ACHN (cell line): ENCODE measurements at places on chromosomes 6 and 20.

DNA sequence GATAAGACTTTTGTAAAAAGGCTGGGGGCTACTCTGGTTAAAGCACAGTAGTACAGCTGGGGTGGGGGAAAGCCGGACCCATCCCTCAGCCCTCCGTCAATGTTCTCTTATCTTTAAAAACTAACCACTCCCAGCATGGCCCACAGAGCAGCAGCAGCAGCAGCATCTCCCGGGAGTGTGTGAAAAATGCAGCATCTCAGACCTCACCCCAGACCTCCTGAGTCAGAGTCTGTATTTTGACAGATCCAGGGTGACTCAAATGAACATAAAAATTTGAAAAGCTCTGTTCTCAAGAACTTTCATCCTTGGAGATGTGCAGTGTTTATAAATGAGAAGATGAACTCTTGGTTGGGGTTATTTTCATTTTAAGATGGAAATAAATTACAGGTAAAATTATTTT is 277.7 kb upstream of the ECI2 start:
- no peak for DNase-seq

DNA sequence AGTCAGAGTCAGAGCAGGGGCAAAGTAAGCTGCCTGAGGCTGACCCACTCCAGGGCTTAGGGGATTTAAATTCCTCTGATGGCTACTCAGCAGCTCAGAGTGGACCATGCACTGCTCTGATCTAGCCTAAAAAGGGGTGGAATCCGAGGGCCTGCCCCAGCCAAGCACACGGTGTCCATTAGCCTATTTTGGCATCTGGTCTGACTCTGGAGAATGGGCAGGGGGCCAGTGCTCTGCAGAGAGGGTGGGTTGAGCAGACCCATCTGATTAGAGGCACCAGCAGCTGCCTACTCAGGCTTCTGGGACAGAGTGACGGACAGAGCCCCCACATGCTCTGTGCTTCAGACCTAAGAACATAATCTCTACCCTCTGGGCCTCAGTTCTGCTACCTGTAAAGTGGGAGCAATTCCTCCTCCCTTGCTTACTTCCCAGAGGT is 25.9 kb upstream of the TGM2 start:
- DNase-seq, result no peak

GRCh38 chr6:129184324-129184723 is 301.4 kb downstream of the LAMA2 start:
- DNase-seq, result no peak

DNA sequence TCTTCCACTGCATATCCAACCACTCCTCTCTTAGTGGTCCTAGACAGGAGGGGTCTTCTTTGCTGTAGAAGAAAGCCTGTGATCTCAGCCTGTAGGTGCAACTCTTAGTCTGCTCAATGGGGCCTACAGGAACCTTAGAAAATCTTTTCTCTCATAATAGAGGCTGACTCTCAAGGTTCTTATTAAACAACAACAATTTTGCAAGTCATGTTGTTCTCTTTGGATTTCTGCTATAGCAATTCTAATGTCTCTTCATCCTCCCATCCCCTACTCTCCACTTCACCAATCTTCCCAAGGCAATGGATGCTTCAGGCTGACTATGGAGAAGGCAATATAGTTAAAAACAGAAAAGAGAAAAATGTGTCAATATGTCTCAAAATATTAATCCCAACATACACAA is 40.8 kb upstream of the SPTLC3 start:
- DNase-seq, result no peak

- DNase-seq, result no peak
Measured at GRCh38 chr6:111114482-111114881, 27.2 kb downstream of the SLC16A10 start.

DNA sequence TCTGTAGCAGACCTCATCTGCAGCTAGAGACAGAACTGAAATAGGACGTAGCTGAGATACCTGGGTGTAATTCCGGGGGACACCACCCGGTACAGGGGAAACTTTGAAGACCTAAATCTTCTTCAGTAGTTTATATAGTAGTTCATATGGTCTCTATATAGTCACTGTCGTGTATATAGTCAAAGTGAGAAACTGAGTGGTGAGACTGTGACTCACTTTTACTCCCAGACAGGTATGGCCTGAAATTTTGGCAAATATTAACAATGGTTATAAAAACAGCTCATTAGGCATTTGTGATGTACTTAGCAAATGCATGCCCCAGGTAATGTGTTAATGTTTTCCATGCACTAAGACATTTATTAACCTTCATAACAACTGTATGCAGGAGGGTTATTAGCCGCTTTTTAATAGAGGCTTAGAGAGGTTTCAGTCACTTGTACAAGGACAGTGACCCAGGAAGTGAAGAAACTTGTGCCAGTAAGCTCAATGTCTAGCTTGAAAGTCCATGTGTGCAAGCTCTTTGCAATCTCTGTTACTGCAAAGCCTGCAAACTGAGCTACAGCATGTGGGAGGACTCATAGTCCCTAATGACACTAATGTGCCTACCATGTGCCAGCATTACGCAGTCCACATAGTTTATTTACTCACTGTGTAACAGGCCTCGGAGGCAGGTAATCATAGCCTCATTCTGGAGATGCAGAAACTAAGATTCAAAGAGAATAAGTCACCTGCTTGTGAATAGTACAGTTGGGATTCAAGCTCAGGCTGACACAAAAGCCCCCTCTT is 165.4 kb upstream of the CHD6 start:
- no peak for DNase-seq

DNA sequence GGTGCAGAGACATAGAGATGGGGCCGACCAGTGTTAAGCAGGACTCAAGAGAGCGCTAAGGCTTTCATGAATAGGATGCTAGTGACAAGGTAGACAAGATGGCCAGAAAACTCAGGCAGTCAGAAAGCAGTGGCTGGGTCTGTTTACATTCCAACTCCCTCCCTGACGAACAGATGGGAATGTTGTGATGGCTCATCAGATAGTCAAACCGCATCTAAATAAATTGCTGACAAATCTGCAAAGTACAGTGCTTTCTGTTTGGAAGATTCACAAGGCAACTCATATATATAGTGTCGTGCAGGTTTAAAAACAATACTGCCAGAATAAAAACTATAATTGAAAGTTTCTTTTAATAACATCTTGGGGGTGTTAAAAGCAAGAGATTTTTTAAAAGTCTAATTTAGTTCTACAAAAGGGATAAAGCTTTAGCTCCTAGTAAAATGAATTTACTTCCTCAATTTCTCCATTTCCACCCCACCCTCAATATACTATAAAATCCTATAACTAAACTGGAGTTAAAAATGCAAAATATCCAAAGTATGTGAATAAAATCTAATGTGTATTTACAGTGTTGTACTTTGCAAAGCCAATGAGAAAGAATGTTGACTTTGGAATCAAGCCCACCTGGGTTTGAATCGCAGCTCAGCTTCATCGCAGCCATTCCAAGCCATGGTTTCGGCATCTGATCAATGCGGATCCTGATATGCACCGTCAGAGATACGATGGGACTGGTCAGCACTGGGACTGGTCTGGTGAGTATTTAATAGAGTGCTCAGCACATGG is 247.3 kb upstream of the PDE10A start:
- no peak for DNase-seq

DNA sequence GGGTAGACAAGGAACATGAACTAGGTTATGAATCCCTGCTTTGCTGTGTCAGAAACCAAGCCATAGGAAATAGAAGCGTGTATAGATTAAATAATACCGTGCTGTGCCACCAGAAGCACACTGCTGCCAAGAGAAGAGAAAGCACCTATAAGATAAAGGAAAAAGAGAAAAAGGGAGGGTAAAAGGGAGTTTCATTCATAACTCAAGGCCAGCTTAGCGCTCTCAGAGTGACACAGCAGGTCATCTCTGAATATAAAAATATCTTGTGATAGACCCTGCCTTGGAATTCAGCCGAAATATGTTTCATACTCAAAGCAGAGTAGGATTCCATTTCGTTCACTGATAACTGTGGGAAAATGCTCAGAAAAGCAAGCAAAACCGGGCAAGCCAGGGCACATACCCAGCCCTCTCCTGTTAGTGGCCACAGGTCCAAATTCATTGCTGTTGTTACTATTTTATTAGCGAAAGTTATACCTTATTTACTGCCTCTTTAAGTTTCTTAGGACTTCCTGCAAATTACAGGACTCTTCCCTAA is 8.7 kb downstream of the JAG1 start:
- no peak for DNase-seq

DNA sequence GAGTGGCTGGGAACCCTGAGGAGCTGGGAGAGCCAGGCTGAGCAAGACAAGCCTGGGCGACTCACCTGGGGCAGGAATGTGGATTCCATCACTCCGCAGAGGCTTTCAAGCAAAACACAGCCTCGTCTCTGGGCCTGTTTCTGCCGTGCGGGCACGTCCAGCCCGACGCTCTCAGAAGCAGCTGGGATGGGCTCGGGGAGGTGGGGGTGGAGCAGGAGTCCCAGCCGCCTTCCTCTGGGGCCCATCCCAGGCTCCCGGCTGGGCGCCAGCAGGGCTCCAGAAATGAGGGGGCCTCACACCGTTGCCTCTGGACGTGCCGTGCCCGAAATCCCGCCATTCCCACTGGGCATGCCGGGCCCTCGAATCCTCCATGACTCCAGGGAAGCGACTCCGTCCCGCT is 8.7 kb upstream of the RPS21 start:
- DNase-seq, result no peak

DNA sequence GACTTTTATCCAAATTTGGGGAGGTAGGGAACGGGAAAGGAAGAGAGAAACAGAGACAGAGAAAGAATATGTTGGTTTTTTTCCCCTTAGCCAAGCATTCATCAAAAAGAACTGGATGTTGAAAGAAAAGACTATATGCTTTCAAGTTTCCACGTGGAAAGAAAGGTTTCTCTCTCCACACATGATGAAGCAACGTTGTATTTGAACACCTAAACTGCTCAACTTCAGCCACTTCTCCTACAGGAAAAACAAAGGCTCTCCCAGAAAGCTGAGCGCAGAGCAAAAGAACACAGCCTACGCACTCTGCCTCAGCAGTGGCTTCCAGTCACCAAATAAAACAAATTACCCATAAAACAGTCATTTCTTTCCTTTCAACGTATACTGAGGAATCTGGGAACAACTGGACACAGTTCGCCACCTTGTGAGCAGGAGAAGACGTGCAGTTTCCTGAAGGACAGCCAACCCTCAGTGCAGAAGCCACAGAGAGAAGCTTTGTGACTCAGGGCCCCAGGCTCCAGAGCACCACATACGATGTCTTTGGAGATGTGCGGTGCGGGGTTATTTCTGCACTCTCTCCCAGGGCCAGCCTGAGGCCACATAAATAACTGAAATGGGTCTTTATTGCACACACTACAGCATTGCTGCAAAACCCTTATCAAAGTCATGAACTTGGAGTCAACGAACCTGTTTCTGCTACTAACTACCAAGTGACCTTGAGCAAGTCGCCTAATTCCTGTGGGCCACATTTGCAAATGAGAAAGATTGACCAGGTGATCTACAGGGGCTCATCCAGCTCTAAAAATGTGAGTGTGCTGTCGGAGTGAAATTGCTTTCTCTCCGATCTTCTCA is 10.1 kb downstream of the IL17F start:
- DNase-seq, result peak; percentile 71

DNA sequence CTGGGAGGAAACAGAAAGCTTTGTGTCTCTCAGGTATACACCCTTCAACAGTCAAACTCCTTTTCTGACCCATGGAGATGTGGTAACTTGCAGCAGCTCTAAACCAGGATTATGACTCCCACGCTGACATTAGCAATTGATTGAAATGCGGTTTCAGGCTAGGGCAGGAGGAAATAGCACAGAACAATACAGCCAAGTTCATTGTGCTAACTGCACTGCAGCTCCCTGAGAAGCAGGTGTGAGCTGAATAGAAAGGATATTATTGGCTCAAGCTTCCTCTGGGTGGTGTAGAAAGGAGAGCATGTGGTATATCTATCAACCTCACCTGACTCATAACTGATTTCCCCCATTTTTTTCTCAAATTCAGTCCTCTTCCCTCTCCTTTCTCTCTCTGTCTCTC is 612.3 kb upstream of the BTBD3 start:
- no peak for DNase-seq

DNA sequence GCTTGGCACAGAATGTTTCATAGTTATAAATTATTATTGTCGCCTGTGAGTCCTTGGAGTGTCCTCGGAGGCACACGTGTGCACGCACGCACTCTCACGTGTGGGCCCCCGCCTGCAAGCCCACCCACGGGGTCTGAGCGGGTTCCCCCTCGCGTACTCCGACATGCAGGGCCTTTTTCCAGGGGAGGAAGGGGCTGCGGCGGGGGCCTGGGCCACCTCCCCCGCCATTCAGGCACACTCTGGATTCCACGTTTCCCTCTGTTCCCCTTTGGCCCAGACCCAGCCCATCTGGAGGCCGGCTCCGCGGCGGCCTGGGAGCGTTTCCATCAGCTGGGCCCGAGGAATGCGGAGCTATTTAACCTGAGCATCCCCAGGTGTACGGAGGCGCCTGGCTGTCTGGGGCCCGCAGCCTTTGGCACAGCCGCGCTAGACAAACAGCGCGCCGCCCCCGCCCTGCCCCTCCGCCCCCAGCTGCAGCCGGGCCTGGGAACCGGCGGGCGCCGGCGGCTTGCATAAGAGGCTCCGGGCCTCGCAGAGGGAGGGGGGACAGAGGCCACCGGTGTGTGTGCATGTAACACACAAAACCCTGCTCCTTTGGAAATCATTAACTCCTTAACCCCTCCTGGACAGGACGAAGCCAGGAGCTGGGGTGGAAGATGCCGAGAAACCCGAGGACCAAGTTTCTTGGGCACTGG is 3.3 kb downstream of the ID1 start:
- peak; percentile 59 for DNase-seq

DNA sequence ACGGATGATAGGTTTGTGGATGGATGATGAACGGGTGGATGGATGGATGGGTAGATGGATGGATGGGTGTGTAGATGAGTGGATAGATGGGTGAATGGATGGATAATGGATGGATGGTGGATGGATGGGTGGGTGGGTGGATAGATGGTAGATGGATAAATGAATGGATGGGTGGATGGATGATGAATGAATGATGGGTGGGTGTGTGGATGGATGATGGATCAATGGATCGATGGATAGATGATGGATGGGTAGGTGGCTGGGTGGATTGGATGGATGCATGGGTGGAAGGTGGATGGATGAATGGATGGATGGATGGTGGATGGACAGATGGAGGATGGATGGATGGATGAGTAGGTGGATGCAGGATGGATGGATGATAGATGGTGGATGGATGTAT is 394.1 kb downstream of the TAF4 start:
- DNase-seq, result no peak

DNA sequence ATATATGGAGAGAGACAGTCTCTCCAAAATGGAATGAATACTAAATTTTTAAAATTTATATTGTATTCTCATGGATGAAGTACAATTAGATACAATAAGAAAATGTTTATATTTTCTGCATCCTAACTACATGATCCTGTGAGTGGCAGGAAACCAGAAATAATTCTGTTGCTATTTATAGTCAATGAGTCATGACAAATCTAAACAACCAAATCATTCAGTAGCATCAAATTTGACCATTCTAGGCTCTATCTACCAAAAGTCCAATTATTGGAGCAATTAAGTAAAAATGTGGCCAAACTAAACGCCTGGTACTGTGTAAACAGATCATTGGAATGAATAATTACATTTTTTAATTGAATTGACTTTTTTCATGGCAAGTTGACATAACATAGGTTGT is 959.8 kb downstream of the EPHA7 start:
- DNase-seq, result no peak

- no peak for DNase-seq
Measured at GRCh38 chr6:116485559-116486184, 24.5 kb downstream of the CALHM6 start.
